CD4-positive, alpha-beta T cell treated with Interleukin-6 for 4 hours (primary cell): ENCODE measurements at places on chromosomes 6 and 20.

DNA sequence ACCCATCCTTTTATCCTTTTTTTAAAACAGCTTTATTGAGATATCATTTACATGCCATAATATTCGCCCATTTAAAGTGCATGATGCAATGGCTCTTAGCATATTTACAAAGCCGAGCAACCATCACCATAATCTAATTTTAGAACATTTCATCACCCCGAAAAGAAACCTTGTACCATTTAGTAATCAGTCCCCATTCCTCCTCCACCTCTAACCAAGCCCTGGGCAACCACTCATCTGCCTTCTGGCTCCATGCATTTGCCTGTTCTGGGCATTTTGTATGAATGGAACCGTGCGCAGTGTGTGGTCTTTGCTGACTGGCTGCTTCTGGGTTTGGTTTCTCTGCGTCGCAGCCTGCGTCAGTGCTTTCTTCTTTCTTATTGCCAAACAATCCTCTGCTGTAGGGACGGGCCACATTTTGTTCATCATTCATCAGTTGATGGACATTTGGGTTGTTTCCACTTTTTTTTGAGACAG is 10.2 kb upstream of the EEF1A2 start:
- no peak for DNase-seq

DNA sequence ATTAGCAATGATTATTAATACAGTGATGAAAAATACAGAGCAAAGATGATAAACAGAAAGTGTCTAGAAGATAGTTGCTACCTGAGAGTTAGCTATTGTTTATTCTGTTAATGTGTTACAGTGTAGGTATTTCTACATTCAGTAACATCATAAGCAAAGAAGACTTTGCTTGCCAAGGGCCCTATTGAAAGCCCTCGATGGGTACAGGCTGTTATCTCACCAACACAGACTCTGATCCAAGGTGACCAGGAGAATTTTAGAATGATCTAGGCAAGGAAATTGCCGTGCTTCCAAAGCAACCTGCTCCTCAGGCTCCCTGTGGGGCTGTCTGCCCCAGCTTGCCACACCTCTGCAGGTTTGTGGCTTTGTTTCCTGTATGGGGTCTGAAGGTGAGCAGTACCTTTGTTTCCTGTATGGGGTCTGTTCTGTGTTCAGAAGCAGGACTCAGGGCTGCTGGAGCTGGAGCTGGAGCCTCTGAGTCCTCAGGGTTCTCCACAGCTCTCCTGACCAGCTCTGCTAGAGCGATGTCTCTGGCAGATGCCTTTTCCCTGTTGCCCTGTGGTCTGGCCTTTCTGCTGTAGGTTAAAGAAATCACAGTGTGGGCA is 32.5 kb downstream of the PHACTR3 start:
- DNase-seq: no peak

DNA sequence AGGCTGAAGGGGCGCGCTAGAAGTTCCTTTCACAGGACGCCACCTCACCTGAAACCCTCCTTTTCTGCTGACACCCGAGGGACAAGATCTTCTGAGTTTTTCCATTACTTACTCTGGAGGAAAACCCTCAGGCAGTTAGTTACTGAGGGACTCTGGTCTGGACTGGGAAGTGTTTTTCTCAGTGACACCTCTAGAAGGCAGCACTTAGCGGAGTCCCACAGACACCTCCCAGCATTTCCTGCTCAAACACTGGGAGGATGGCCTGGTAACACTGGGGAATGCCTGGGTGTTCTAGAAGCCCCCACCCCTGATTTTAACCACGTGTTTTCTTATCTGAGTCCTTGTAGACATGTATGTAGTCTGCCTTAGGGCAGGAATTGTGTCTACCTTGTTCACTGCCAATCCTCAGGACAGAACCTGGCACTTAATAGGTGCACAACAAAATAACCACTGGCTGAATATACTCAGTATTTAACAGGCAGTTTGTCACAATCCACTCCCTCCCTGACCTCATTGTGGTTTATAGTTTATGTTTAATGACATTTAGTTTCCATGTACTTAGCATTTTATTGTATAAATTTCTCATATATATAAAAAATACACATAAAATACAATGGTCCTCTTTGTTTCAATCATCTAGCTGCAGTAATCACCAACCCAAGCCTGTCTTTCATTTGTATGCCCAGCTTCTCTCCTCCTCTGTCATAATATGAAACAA is 4.8 kb downstream of the GSTA3 start:
- no peak for DNase-seq

DNA sequence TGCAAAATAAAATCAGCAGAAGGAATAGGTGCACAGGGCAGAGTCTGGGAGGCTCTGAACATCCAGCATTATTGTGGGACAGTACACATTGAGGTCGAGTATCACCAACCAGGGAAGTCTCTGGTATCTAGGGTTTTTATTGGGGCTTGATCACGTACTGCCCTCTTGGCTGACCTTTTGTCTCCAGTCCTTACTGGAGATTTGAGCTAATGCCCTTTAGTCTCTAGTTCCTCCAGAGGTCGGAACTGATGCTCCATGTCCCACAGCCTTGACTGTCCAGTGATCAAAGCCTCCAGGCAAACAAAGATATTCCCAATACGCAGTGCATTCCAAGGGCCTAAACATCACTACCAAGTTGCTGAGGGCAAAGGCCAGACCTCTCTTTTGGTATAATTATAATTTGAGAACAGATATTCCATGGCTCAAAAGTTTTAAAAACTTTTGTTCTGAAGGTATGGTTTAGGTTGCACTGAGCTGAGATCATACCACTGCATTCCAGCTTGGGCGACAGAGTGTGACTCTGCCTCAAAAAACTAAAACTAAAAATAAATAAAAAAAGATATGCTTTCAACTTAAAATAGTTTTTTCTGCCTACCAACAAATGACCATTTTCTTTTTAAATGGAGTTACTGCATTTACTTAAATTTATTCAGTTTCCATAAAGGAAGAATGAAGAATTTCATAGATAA is 56.9 kb upstream of the DYNLRB1 start:
- DNase-seq: no peak

DNA sequence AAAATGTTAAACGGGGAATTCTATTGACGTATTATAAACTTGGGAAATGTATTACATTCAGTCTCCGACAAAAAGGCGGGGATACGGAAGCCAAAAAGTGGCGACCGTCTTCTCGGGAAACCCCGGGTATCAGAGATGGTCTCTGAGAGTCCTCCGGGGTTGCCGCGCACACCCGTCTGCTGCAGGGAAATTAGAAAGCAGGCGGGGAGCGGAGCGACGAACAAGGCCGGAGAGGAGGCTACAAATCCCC is 1.5 kb downstream of the SALL4 start:
- DNase-seq: no peak

DNA sequence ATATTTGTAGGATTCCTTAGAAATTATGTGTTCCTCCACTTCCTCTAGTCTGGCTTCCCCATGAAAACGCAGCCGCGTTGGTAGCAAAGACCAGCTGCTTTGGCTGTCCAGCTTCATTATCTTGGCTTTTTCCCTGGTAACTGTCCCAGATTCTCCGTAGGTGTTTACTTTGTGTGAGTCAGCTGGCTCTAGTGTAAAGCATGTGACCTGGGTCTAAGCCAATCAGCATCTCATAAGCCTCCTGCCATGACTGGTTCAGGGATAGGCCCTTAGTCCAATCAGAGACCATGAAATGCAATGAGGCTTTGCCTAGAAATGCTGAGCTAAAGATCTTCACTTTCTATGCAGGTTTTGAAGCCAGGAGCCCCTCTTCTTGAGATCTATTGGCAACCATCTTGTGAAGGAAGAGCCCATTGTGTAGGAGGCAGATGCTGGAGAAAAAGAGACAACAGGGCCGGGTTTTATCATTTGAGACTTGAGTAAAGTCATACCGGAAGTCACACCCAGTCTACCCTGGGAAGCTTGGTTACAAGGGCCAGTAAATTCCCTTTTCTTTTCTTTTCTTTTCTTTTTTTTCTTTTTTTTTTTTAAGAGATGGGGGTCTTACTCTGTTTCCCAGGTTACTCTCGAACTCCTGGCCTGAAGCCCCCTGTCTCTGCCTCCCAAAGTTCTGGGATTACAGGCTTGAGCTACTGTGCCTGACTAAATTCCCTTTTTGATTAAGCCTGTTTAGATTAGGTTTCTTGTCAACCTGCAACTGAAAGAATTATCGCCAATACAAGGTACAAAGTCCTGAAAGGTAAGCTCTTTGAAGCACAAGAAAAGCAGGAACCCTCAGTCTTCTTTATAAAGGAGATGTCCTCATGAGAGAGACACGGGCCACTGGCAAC is 256.5 kb upstream of the RREB1 start:
- no peak for DNase-seq

- DNase-seq: no peak
Observed at GRCh38 chr20:15440049-15440820, 1102.8 kb upstream of the FLRT3 start.

DNA sequence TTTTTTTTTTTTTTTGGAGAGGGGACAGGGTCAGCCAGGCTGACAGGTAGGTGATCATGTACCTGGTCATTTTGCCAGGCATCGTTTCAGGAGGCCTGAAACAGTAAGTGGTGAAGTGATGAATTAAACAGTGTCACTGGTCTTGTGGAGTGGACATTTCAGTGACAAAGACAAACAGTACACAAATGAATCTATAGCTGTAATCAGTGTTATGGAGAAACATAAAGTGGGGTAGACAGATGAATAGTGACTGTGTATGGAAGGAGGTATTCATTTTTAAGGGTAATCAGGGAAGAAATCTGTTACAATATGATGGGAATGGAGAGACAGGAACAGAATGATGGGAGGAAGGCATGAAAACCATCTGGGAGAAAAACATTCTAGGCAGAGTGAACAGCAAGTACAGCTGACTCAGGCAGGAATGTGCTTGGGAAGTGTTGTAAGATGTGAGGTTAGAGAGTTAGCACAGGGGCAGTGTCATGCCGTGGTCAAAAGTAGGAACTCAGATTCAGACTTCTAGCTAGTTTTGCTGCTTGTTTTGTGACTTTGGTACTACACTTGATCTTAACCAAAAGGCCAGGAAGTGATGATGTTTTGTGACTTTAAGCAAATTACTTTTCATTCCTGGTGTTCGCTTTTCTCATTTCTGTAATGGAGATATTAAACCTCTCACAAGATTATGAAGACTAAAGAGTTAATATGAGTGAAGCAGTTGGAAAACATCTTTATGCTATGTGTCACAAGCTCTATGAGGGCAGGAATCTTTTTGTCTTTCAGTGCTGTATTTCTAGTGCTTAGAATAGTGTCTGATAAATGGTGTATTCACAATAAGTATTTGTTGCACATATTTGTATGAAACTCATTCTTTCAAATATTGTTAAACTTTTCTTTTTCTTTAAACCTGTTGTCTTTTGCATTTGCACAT is 43.4 kb downstream of the QKI start:
- no peak for DNase-seq

DNA sequence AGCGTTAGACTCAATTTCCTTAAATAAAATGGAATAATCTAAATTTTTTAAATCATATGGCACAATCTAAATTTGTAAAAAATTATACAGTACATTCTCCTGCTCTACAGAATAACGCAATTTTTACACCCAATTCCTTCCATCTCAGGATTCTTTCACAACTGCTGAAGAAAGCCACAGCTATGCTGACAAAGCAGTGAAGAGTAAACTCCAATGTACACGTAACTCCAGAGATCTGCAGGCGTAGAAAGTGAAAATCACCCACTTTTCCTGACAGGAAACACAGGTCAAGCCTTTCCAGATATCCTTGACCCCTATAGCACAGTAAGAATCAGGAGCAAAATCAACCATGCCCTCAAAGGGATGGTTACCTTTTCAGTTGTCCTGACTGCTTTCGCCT is 27.4 kb downstream of the EPHA7 start:
- no peak for DNase-seq

DNA sequence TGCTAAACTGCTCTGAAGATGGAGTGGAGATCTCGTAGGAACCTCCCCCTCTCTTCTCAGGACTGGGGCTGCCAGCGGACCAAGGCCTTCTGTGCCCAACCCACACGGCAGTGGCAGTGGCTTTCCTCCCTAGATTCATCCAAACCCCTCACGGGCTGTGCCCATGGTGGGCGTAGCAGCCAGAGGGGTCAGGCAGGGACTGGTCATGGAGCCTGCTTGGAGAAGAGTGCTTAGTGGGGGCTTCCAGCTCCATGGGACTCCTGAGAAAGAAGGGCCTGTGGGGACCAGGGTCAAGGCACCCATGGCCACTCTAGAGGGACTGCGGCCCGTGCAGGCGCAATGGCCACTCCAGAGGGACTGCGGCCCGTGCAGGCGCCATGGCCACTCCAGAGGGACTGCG is 86.6 kb downstream of the TAF4 start:
- DNase-seq: no peak

- no peak for DNase-seq
Observed at GRCh38 chr6:5084360-5084780, 771 bp upstream of the PPP1R3G start.

GRCh38 chr20:61643656-61644377 is 391.8 kb downstream of the CDH4 start:
- no peak for DNase-seq

DNA sequence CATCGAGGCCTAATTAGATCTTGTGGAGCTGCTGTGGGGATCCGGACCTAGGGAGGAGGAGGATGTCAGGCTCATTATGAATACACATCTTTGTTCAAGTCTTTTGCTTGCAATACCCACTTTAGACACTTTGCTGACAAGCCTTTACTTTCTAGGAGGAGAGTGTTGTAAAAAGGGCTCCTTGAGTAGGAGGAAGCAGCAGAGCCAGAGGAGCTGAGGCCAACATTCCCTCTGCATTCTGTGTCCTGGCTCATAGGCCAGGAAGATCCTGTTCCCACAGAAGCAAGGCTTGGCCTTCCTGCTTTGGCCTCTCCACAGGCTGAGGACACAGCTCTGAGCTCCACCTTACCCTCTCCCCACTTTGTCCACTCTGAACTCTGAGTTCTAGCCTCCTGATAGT is 67.1 kb downstream of the TPD52L1 start:
- no peak for DNase-seq

DNA sequence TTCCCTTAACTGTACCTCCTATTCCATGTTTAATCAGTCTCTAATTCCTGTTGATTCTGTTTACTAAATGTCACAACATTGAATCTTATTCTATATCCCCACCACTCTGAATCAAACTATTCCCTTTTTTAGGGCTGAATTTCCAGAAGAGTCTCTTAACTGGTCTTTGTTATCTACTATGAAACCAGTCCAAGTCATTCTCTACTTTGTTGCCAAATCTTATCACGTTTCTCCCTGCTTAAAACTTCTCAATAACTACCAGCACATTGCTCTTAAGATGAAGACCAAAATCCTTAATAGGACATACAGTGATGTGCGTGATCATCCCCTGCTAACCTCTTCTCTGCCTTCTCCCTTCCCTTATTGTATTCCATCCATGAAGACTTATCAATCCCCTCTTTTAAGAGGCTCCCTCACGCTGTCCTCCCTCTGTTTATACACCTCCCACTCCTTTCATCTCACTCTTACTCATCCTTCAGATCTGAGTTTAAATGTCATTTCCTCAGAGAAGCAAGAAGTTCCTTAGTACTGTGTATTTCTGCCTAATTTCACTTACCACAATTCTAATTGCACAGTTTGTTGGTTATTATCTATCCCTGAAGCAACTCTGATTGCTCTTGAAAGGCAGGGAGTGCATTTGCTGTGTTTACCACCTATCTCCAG is 143.0 kb upstream of the AHI1 start:
- no peak for DNase-seq

GRCh38 chr6:127998985-127999384 is 98.1 kb upstream of the THEMIS start:
- no peak for DNase-seq
